ENCODE measurements at places on chromosomes 3 and 15. TPM values are rescaled to one million over a fixed set of nuclear protein-coding genes. Genes with fewer than 3 reads are reported as not detected.
A peak's percentile ranks its signal among the peaks of the same experiment; 100 is the strongest.

GRCh38 chr15:67049351-67050044, 15.9 kb upstream of the SMAD3 start:
- H3K36me3 ChIP-seq: no peaks in the 10 kb centered on the region
- no peaks in the 10 kb centered on the region for H3K27me3 ChIP-seq
- peaks cover 50% of the 10 kb centered on the region for H3K4me1 ChIP-seq
- no peak overlapping the region for H3K4me3 ChIP-seq

DNA sequence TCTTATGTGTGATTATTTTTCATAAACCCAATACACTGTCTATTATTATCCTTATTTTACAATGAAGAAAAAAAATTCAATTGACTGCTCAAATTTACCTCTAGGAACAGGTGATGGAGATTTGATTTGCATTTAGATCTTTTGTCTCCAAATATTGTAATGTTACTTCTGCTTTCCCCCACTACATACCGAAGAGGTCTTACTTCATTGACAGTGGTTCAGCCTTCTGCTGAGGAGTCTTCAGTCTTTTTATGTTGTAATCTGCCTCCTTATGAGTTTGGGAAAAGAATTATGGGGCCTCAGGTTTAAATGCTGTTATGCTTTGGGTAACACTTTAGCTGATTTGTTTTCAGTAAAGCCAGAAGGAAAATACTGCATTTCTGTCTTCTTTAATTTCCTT, 199.5 kb downstream of the LPP start:
- no peak overlapping the region for H3K27ac ChIP-seq
- H3K4me3 ChIP-seq: no peak overlapping the region
- H3K36me3 ChIP-seq: no peaks in the 10 kb centered on the region
- peaks cover 11% of the 10 kb centered on the region for H3K4me1 ChIP-seq
- no peaks in the 10 kb centered on the region for H3K27me3 ChIP-seq

- DNase-seq: peak; percentile 77
- no peaks in the 10 kb centered on the region for H3K4me1 ChIP-seq
- H3K36me3 ChIP-seq: no peaks in the 10 kb centered on the region
- H3K4me3 ChIP-seq: no peak overlapping the region
- no peak overlapping the region for H3K27ac ChIP-seq
Observed at GRCh38 chr15:89760303-89761008, 9.4 kb upstream of the MESP1 start.

DNA sequence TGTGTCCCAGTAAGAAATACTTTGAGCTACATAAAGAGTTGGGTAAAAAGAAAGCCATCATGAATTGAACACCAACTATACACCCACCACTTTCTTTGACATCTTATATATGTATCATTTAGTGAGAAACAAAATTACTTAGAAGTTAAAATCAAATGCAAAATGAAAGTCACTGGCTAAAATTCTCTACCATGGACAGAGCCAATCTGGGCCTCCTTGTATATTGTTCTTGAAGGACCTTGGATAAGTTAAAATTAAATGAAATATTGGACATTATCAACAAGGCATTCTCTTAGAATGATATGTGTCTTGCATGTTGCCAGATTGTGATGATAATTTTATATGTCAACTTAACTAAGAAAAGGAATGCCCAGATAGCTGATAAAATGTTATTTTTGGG, 64.2 kb upstream of the CHL1 start:
- no peaks in the 10 kb centered on the region for H3K4me1 ChIP-seq
- DNase-seq: no peak
- no peaks in the 10 kb centered on the region for H3K36me3 ChIP-seq
- no peak overlapping the region for H3K4me3 ChIP-seq
- no peaks in the 10 kb centered on the region for H3K27me3 ChIP-seq

TRNT1 gene
- 27.3 TPM for total RNA-seq

GNAT1 gene
- total RNA-seq: not detected

RLBP1 gene
- total RNA-seq: not detected

All from kidney (tissue), 22 donors.